ENCODE measurements at places on chromosomes 13 and 19.

GRCh38 chr19:40280608-40281221 is 4.4 kb downstream of the AKT2 start:
- DNase-seq: no peak

- DNase-seq: no peak
Observed at GRCh38 chr19:40806423-40807146, 7.6 kb downstream of the EGLN2 start.

DNA sequence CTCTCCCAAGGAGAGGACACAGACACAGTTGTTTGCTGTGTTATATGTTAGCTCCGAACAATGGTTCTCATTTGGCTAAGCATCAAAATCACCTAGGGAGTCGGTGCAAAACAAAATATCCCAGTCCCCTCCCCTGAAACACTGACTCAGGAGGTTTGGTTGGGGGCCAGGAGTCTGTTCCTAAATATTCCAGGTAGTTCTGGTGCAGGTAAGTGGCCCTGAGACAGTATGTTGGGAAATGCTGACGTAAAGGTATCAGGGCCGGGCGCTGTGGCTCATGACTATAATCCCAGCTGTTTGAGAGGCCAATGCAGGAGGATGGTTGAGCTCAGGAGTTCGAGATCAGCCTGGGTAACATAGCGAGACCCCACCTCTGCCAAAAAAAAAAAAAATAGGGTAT is 2.3 kb upstream of the MAP2K7 start:
- DNase-seq: no peak

DNA sequence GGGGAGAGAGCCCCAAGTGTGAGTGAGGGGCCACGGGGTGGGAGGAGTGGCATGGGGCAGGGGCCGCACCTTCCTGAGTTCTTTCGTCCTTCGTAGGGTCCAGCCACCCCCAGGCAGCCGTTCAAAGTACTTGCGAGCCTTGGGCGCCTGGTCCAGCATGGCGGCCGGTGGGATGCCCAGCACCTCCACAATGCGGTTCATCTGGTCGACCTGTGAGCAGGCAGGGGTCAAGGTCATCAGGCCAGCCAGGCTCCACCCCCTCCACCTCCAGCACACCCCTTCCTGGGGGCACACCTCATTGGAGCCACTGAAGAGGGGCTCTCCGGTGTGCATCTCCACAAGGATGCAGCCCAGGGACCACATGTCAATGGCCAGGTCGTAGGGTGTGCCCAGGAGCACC is 6.7 kb downstream of the DYRK1B start:
- DNase-seq: no peak

Data from NCI-H2107 (cell line).